ENCODE measurements at places on chromosomes 2 and 18.
A peak's percentile ranks its signal among the peaks of the same experiment; 100 is the strongest.

DNA sequence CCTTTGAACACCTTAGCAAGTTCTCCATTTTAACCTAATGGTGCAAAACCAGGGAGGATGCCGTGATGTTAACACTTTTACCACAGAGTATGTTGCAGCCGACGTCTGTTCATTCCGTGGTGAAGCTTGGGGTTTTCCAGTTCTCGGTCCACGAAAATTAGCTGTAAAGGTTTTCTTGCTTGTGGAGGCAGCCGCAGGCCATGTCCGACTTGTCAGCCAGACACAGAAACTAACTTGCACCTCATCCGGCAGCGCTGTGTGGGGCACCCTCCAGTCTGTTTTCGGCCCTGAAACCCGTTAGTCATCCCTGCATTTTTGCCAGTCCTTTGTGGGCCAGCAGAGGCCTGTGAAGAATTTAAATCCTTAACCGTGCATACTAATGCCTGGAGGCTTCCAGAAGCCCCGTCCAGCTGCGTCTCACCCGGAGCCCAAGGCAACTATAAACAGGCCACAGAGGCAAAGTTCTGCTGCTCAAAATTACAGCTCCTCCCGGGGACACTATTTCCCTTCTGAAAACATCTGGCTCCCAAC lies 70.6 kb downstream of the SH3YL1 start:
- peak; percentile 34 for DNase-seq

DNA sequence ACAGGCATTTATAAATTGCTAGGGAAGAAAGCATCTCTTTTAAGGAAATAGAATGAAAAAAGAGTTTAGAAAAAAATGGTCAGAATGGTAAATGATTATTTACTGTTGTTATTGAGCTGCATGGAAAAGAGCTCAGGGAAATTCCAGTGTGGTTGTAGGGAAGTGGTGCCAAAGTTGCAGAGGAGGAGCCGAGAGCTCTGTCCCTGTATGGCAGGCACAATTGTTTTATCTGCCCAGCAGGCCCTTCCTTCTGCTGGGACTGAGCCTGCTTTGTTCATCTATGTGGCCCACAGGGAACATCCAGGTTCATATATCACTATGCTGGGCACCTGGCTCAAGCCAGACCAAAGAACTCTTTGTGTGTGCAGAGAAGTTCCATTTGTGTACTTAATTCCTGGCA lies 80.8 kb upstream of the AGAP1 start:
- no peak for DNase-seq

DNA sequence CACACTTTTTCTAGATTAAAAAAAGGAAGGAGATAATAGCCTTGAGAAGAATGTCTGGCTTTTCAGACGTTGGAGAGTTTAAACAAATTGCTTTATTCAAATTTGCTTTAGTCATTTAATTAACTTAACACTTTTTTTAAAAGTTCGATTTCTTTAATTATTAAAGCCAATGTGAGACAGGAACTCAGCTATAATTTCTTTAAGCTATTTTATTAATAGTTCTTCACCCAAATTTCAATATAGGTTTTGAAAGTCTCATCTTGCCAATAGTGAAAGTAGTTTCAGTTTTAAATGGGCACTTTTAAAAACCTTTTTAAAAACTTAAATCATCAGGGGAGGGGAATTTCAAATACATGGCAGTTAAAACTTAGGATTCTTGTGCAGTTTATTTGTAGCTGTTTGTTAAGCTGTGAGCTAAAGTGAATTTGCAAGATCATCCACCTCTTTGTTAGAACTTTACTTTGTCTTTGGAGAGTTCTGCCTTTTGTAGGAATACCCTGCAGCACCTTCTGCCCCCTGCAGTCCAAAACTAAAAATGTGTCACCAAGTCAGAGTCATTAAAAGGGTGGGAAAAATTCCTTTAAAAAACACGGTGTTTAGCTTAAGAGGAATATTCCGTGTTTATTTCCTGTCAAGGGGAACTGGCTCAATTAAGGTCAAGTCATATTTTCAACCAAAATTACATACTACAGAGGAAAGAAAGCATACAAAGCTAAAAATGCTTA lies 4.6 kb downstream of the TGIF1 start:
- DNase-seq, result no peak

DNA sequence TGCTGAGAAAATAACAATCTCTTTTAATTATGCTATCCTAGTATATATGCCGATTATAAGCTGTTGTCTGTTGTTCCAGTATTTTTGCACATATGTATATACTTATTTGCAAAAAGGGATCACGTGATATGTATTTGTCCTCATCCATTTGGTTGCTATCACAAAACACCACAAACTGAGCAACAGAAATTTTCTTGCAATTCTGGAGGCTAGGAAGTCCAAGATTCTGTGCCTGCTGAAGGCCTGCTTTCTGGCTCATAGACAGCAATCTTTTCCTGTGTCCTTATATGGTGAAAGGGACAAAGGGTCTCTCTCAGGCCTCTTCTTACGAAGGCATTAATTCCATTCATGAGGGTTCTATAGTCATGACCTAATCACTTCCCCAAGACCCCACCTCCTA lies 186.5 kb downstream of the LPIN1 start:
- DNase-seq, result no peak

- DNase-seq, result no peak
Observed at GRCh38 chr2:94956797-94957391, 68.6 kb upstream of the MAL start.

- DNase-seq, result no peak
Observed at GRCh38 chr2:29129586-29130281, 14.5 kb downstream of the CLIP4 start.

DNA sequence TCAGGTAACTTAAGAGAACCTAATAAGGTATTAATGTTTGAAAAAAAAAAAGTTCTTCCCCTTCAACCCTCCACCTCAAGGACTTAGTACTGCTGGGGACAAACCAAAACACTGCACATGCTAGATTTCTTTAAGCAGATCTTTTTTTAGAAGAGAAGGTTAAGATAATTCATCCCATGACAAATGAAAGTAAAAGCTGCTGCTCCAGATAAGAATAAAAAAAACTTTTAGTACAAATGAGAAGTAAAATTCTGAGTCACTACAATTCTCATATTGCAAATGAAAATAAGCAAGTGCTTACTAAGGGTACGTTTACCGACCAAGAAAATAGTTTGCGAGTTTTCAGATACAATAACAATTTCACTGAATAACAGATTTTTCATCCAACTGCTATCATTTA lies 8.9 kb downstream of the STAM2 start:
- DNase-seq, result no peak

- no peak for DNase-seq
Observed at GRCh38 chr18:5237083-5237722, 40.1 kb upstream of the AKAIN1 start.

All from stimulated activated effector memory CD8-positive, alpha-beta T cell treated with anti-CD3 and anti-CD28 coated beads, Interleukin-12 subunit alpha, Interleukin-12 subunit beta, amount 100 ng/mL, for 72 hours (primary cell).